HFFc6 (cell line): ENCODE measurements at places on chromosomes 7 and 10. TPM values are rescaled to one million over a fixed set of nuclear protein-coding genes. Genes with fewer than 3 reads are reported as not detected.

- no peak for DNase-seq
Measured at GRCh38 chr10:131216681-131217230, 94.8 kb downstream of the TCERG1L start.

The NUPR2 gene
- total RNA-seq = not detected in 3 replicates

The INSYN2A gene
- total RNA-seq = 0.05 to 0.37 TPM (median 0.28 TPM) in 3 replicates

DNA sequence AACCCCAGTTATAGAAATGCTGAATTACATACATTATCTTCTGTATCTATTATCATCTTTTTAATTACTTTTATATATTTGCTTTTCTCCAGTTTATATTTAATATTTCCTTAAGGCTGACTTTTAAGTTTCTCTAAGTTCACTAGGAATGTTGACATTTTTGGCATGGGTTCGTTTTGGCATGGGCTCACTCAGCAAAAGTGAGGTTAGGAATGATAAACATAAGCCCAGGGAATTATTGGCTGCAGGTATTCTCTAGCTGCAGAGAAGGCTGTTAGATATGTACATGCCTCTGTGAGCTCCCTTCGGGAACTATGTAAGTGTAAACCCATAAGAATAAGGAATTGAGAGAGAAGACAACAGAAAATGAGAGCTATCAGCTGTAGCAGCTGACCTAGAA is 63.6 kb upstream of the RAB18 start:
- DNase-seq = no peak

DNA sequence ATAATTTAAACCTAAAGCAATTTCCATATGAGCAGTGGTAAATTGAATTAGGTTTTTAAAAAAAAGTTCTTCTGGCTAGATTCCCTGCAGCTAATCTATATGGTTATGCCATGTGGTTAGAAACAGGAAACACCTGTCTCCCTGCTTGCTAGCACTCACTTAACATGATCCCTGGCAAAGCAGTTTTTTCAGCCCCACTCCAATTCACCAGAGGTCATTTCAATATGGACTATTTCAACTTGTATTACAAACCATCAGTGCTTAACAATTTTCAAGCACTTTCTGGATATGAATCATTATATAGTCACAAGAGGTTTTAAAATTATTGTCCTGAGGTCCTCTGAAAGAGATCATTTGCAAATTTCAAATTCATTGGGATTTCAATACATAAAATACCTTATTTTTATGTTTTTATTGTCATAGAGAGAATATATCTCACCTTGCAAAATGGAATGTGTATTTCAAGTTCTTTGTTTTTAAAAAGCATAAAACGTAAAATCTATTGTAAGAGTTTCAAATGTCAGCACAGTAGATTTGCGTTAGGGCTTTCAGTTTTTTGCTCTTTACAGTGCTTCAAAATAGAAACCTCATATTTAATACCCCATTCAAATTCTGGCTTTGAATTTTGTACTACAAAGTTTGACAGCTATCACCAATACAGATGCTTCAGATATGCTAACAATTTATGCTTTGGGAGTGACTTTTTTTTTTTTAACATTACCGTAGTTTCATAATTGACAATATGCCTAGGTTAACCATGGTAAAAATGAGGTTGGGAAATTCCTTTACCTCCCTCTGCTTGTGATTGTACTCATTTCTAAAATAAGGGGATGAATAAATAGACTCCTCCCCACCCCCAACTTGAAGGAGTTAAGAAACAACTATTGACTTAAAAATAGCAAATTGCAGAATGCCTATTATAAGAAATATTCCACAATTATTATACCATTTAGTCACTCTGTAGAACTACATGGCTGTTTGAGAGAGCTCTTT is 117.5 kb upstream of the HGF start:
- DNase-seq = no peak

- no peak for DNase-seq
Measured at GRCh38 chr7:12557282-12557681, 13.2 kb upstream of the SCIN start.

GRCh38 chr10:60662917-60663614 is 115.2 kb upstream of the CDK1 start:
- peak; percentile 30 for DNase-seq

The C10orf105 gene
- not detected in 3 replicates for total RNA-seq

The GJD4 gene
- not detected in 2 replicates for total RNA-seq

The ZNF853 gene
- total RNA-seq = 0.06 TPM in 1 of 2 replicates, not detected in the other

- no peak for DNase-seq
Measured at GRCh38 chr7:2896131-2896530, 52.0 kb upstream of the GNA12 start.

The VWC2 gene
- total RNA-seq = not detected in 3 replicates

DNA sequence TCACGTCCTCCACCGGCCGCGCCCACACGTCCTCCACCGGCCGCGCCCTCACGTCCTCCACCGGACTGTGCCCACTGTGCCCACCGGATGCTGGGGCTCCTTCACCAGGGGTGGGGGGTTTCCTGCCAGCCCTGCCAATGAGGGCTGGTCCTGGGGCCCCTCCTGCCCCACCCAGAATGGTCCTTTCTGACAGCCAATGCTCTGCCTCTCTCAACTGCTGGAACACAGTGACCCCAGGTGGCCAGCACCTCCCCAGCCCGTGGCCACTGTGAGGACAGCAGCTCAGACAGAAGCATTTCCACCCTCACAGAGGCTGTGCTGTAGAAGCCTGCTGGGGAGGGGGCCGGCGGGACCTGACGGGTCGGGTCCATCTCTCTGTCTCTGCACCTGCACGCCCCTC is 90.1 kb upstream of the DNAAF5 start:
- DNase-seq = peak; percentile 22

The PKD2L1 gene
- not detected in 3 replicates for total RNA-seq

GRCh38 chr7:131244259-131244852 is 83.3 kb upstream of the MKLN1 start:
- peak; percentile 91 for DNase-seq

DNA sequence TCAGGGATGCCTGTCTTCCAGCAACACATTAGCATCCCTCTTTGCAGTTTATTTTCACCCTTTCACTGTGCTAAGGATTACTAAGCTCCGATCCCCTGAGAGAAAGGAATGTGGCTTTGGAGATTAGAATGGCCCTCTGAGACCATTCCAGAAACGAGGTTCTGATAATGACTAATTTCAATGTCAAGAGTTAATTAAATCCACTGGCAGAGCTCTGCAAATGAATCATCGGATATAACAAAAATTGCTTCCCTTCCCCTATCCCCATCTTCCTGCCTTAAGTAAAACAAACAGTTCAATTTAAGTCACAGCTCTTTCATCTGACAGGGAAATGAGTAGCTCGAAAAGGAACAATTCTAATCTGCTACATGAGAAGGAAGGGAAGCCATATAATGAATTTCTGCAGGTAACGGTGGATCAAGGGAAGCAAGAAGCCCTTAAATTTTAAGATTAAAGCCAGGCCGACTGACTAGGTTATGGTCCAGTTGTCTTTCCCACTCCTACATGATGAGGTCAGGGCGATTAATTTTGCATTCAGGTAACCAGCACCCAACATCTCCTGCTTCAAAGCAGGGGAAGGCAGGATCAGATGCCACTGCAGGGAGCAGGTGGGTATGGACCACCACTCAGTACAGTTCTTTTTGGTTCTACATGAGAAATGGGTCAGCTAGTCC is 50.5 kb downstream of the MALSU1 start:
- DNase-seq = peak; percentile 88
